Activated T-cell treated with anti-CD3 and anti-CD28 coated beads, Interleukin-2, amount 50 U/mL, for 72 hours (primary cell): ENCODE measurements at places on chromosomes 6 and 20. TPM values are rescaled to one million over a fixed set of nuclear protein-coding genes. Genes with fewer than 3 reads are reported as not detected.

SYNGAP1 gene
- total RNA-seq, result 86.9 TPM

SEL1L2 gene
- not detected for total RNA-seq

GHRH gene
- total RNA-seq, result not detected

HLA-DMB gene
- 3.6 TPM for total RNA-seq

NHLRC1 gene
- 0.14 TPM for total RNA-seq

TMEM244 gene
- total RNA-seq, result not detected

RNF39 gene
- not detected for total RNA-seq

CALHM4 gene
- total RNA-seq, result not detected

FOXF2 gene
- total RNA-seq, result not detected

GRCh38 chr6:167825332-167826229, 1.1 kb upstream of the AFDN start:
- peak; percentile 42 for DNase-seq

DNA sequence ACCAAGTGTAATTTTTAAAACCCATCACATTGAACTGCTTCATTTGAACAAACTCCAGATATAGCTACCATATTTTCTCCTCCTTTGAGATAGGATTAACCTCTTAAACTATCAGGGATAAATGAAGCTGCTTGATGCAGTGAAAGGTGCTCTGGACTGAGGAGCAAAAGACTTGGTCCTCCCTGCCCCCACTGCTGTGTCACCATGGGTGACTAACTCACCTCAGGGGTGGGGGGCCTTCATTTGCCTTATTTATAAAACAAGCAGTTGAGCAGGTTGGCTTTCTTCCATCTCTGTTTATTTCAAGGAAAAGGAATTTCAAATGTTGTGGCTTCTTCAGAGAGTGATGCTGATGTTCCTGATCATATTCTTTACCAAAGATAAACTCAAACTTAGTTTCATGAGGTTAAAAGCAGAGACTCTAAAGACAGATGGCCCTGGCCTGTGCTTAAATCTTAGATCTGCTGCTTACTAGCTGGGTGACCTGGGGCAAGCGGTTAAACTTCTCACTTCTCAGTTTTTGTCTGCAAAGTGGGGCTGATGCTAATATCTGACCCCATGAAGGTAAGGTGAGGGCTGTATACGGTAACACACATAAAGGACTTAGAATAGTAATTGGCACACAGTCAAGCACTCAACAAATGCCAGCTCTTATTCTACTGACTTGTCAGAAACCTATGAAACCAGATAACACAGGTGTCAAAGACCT, 50.5 kb downstream of the FHL5 start:
- no peak for DNase-seq

- DNase-seq, result no peak
Observed at GRCh38 chr6:36504181-36504580, 43.1 kb downstream of the STK38 start.

GRCh38 chr6:113104541-113104940, 752.6 kb upstream of the MARCKS start:
- no peak for DNase-seq

- DNase-seq, result no peak
Observed at GRCh38 chr20:38123021-38123587, 42.0 kb downstream of the TGM2 start.

DNA sequence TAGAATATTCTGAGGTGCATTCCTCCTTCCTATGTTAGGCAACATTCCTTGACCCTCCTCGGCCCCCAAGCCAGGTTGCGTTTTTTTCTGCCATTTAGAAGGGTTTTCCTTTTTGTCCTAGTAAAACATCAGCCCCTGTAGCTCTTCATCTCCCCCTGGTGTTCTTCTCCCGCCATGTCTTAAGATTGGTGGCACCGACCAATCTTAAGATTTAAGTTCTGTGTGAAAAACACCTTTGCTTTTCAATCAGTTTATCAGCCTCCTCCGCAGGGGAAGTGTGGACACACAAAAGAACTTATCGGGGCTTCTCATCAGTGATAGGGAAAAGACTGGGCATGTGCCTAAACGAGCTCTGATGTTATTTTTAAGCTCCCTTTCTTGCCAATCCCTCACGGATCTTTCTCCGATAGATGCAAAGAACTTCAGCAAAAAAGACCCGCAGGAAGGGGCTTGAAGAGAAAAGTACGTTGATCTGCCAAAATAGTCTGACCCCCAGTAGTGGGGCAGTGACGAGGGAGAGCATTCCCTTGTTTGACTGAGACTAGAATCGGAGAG, 719 bp upstream of the EDN1 start:
- peak; percentile 68 for DNase-seq

- DNase-seq, result no peak
Observed at GRCh38 chr6:151096255-151096612, 143.5 kb upstream of the AKAP12 start.

- DNase-seq, result no peak
Observed at GRCh38 chr20:62350098-62350628, 16.9 kb downstream of the LAMA5 start.

DNA sequence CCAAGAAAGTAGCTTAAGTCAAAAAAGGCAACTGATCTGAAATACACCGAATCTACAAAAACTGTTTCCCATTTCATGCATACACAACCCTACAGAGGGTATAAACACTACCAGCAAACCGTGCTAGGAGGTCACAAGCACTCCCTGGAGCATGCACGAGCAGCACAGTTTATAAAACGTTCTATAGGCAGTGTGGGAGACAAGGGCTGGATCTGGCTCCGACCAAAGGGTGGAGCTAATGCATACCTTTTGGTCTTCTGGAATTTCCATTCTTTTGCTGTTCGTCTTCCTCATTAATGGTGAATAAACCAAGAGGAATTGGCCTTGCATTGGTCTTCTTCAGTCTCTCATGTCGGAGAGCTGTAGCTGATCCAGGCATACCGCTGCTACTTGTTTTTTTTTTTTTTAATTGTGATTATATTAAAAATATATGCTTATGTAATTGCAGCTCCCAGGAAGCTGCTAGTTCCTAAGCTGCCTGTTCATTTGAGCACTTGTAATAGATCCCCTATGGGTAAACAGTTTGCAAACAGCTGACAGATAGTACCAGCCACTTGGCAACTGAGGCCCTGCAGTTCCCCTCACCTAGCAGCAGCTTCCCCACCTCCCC, 24.5 kb downstream of the MAP7 start:
- DNase-seq, result no peak

GRCh38 chr6:35936681-35937359, 15.9 kb upstream of the SRPK1 start:
- DNase-seq, result no peak

DNA sequence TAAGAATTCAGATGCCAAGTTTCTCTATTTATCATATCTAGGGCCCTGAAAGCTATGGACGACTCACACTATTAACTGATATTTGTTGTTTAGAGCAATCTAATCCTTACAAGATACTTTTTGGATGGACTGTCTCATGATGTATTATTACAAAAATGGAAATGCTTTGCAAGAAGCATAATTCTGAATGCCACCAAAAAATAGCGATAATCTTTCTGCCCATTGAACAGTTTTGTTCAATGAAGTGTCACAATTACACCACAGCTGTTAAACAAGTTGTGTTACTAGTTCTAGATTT, 460.4 kb upstream of the JARID2 start:
- no peak for DNase-seq

- DNase-seq, result no peak
Observed at GRCh38 chr20:57869291-57869950, 159.6 kb upstream of the PMEPA1 start.

DNA sequence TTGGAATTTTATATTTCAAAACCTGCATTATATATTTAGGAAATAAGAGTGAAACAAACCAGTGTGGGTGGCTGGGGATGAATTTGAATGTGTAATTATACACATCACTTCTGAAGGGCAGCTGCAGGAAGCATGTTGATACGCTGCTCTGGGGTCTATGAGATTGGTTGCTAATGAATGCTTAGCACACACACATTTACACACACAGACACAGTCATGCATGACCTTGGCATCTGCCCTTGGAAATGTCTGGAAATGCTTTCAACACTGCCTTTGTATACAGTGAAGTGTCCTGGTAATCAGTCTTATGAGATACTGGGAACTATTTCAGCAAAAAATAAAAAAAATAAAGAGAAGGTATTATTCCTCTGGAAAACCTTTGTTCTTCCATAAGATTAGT, 83.4 kb downstream of the ELOVL4 start:
- DNase-seq, result no peak

DNA sequence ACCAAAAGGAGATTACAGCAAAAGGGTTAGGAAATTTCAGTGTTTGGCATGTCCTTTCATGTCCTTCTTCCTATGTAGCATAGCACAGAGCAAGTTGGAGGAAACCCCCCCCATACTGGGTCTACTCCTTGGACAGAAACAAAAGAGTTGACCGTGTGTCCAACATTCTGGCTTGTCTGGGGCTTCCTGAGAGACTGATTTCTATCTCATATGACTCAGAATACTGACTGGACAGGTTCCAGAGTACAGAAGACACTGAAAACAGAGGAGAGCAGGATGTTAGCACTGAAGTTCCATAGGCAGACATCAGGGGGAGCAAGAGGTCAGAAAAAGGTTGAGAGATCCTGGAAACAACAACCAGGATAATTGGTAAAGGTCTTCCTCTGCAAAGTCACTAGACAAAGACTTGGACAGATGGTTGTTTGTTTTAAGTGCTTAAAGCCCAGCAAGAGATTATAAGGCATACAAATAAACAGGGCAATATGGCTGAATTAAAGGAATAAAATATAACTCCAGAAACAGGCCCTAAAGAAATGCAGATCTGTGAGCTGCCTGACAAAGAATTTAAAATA, 48.4 kb downstream of the USP49 start:
- peak; percentile 61 for DNase-seq

GRCh38 chr6:89197141-89197540, 20.0 kb downstream of the GABRR1 start:
- no peak for DNase-seq

GRCh38 chr6:112649853-112650252, 302.7 kb downstream of the RFPL4B start:
- no peak for DNase-seq

GRCh38 chr6:40860443-40860842, 178.6 kb downstream of the UNC5CL start:
- DNase-seq, result no peak

- no peak for DNase-seq
Observed at GRCh38 chr6:120354452-120355098, 979.7 kb downstream of the TBC1D32 start.

DNA sequence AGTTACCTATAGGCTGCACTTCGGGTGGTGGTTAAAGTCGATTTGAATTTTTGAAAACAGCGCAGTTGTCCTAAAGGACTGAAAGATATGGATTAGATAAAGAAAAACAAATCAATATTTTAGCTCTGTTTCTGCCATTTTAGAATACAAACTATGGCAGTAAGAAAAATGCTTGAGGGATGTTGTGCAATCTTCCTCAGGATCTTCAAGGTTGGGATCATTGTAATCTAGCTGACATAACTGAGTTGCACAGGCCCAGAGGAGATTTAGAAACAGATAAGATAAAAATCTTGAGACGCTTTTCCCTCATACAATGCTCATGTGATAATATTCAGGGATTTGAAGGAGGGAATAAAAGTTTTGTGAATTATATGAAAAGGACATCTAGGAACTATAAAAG, 926 bp downstream of the PEX3 start:
- no peak for DNase-seq

- no peak for DNase-seq
Observed at GRCh38 chr6:158677906-158678578, 28.2 kb downstream of the SYTL3 start.

DNA sequence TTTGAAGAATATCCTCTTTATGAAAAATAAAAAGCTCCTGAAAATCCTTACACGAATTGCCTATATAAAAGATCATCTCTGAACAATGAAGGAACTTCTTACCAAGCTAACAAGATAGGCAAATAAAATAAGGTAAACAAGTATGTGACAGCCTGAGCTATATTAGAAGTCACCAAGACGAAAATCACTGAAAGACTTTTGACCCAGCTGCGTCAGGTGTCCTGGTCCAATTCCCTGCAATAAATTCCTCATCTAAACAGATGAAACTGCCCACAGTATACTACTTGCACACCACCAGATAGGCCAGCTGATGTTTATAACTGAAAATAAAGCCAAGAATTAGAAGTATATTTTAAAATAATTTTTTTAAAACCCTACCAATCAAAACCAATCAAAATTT, 67.4 kb upstream of the RUNX2 start:
- no peak for DNase-seq

- DNase-seq, result no peak
Observed at GRCh38 chr6:90204327-90205056, 92.2 kb downstream of the BACH2 start.

DNA sequence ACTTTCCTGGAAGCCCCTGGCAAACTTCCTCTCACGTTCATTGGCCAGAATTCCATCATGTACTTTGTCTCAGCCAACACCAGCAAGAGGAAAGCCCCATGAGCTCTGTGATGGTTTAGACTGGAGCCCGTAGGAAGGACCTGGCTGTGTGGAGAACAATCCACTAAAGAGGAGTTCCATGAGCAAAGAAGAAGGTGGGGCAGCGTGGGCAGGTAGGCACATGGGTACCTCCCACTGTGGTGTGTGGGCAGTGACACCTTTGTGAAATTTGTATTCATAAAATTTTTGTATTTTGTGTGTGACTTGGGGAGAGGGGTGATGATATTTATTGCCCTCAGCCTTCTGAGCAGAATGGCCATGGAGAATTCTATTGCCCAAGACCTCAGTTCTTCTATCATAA, 89.5 kb upstream of the SCP2D1 start:
- no peak for DNase-seq

DNA sequence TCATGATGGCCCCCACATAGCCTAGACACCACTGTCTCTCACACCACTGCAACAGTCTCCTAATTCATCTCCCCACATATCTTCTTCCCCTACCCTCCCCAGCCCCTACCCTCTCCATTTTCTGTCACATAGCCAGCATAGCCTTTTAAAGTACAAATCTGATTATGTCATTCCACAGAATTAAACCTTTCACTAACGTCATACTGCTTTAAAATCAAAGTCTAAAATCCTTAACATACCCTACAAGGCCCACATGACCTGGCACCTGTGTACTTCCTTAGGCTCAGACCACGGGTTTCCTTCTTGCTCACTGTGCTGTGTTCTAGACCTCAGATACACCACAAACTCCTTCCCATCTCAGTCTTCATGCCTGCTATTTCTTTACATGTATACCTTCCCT, 5.9 kb downstream of the OSTM1 start:
- peak; percentile 63 for DNase-seq

DNA sequence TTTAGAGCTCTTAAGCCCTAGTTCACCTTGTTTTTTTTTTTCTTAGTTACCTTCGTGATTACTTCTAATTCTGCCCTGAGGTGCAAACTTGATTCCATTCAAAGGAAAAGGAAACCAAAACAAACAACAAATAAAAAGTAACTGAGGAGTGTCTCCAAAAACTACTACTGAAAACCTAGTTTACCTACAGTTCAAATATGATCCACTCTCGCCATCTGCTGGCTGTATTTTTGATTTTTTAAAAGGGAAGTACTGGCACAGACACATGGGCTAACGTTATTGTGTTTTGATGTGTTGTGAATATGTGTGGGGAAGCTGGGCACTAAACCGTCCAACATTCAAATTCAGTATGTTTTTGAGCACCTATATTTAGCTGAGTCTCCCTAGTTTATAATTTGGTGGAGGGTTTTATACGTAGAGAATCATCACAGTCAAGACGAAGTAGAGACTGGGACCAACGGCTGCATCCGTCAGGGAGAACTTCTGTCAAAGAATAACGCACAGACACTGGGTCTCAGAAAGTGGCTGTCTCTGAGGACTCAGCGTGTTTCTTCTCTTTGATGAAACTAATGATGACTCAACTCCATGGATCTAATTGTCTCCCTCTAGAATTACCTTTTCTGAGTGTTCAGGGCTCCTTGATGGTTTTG, 373.5 kb upstream of the BTBD3 start:
- DNase-seq, result peak; percentile 4
